ENCODE measurements at places on chromosomes 2 and 18.

DNA sequence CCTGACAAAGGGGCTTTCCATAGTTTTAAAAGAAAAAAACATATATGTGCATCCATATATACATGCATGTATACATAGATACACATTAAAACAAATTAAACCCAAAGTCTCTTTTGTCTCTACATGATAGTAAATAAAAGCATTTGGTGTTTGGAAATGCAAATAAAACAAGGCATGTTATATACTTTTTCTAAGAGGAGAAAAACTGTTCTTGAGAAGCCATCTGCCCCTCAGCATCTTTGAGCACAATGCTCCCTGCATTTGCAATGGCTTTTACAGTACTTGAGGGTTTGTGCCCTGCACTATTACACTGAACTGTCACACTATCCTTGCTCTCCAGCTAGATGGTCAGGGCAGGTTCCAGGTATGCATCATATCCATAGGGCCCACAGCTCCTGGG is 210.2 kb downstream of the L3MBTL4 start:
- DNase-seq, result no peak

- no peak for DNase-seq
These were observed 85.1 kb upstream of the HAAO start for GRCh38 chr2:42877511-42877910.

DNA sequence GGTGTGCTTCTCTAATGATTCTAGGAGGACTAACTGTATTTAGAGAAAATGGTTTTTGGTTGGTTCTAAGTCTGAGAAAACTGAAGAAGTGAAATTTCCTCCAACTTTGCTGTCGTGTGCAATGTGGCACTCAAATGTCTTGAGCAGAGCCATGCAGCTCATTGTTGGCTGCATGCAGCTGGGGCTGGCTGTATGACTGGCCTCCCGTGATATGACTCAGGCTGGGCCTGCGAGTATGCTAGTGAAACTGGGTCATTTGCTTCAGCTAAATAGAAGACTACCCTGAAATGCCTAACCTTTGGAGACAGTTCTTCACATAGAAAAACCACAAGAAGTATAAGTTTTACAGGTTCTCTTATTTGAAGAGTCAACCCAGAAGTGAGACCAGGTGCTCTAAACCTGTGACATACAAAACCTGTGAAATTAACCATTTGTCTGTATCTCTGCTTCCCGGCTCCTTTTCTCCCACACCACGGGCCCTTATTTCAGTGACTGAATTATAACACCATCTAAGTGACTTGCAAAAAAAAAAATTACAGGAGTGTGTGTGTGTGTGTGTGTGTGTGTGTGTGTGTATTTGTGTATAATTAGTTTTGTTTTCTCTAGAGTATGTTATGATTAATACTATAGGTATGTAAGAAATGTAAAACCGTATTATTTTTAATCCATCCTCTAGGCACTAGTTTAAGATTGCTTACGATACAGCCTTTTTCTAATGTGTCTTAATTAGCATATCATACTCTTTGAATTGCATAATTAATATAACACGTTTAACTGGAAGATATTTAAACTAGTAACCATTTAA is 15.9 kb downstream of the POLI start:
- no peak for DNase-seq

- DNase-seq, result no peak
These were observed 197.9 kb upstream of the TWIST2 start for GRCh38 chr2:238649936-238650518.

- no peak for DNase-seq
These were observed 160.9 kb downstream of the MYO5B start for GRCh38 chr18:50034029-50034428.

GRCh38 chr2:239214725-239215124 is 186.1 kb downstream of the HDAC4 start:
- DNase-seq, result no peak

- no peak for DNase-seq
These were observed 4.4 kb downstream of the ACTR2 start for GRCh38 chr2:65231892-65232477.

DNA sequence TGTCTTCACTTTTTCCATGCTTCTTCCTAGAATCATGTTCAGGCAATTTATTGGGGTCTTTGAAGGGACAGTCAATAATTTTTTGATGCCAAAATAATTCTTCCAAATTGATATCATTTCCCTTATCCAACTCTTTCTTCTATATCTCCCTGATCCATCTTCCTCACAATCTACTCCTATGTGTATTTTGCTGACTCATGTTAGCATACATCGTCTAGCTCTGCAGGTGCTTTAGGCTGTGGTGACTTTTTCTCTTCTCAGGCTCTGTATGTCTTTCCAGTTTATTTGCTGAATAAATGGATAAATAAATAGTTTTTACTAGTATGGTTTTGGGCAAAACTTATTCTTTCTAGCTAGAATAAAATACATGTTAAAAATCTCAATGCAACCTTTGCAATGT is 1650.9 kb upstream of the TMEFF2 start:
- DNase-seq, result no peak

DNA sequence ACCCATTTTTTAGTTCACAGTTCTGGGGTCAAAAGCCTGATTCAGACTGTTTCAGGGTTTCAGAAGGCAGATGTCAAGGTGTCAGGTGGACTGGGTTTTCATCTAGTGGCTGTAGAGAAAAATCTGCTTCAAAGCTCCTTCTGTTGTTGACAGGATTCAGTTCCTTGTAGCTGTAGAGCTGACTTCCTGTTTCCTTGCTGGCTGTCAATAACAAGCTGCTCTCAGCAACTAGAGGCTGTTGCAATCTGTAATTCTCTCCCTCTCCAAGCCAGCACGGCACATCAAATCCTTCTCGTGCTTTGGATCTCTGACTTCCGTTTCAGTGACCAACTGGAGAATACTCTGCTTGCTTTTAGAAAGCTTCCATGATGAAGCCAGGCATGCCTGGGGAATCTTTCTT is 179.4 kb downstream of the DOK6 start:
- peak; percentile 6 for DNase-seq

DNA sequence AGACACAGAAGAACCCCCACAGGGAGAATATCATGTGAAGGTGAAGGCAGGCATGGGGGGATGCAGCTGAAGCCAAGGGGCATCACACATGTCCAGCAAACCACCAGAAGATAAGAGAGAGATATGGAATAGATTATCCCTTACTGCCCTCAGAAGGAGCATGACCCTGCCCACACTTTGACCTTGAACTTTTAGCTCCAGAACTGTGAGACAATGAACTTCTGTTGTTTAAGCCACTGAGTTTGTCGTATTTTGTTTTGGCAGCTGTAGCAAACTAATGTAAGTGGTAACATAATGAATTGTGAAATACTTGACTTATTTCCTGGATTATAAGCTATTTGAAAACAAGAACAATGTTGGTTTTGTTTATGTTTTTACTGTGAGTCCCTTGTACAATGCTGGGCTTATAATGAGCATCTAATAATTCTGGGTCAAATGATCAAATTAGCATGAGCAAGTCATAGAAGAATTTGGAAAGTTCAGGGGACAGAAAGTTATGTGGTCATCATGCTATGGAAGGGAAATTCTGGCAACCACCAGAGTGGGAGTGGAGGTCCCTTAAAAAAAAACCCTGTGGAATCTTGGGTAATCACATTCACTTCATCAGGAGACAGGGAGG is 541.0 kb upstream of the KLHL29 start:
- no peak for DNase-seq

- no peak for DNase-seq
These were observed 44.4 kb upstream of the NRP2 start for GRCh38 chr2:205637779-205638503.

DNA sequence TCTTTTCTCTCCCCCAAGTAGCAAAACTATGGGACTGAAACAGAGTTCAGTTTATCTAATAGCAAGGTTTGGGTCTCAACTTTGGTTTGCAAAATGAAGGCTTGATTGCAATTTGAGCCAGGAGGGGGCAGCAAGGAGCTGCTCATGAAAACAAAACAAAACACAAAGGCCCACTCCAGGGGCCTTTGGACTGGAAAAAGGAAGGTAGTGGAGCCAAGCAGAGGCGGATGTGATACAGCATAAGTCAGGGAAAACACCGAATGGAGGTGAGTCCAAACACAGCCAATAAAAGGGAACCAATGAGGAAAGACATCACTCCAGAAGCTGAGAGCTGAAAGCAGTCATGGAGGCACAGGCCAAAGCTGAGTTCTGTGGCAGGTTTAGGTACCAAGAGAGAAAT is 799.7 kb upstream of the ACVR2A start:
- DNase-seq, result peak; percentile 46

- peak; percentile 70 for DNase-seq
These were observed 68.5 kb downstream of the COPS8 start for GRCh38 chr2:237154082-237154638.

GRCh38 chr18:73887801-73888200 is 259.8 kb downstream of the FBXO15 start:
- DNase-seq, result no peak

- DNase-seq, result no peak
These were observed 248.6 kb downstream of the BCL2 start for GRCh38 chr18:63070767-63071502.

- DNase-seq, result no peak
These were observed 9.8 kb downstream of the MYOM1 start for GRCh38 chr18:3209859-3210569.

DNA sequence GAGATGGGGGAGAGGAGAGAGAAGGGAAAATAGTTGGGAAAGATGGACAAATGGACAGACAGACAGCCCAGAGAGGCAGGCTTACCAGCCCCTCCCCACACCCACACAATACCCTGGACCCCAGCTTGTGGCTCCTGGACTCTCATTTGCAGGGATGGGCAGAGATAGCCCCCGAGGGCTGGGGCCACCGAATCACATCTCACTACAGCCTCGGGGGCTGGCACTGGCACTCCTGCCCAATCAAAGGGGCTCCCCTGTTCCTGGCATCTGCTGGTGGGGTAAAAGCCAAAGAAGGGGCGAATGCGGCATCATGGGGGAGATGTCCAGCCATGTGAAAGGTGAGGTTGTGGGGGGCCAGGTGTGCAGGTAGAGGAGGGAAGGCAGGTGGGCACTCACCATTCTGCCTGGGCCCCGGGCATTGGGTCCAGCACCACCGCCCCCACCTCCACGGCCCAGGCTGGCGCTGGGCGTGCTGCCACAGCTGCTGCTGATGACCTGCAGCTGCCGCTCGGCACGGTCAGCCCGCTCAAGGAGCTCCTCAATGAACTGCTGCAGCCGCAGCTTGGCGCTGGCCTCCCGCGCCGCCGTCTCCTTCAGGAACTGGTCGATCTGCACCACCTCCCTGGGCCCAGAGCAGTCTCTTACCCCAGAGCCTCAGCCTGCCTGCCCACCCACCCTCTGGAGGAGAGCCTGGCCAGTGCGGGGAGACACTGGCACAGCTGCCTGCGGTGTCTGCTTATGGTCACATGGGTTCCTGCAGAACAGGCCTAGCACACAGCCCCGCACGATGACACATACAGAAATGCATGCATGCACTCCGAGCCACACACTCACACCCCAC is 18.0 kb downstream of the FBXO41 start:
- no peak for DNase-seq

GRCh38 chr2:226011716-226012450 is 612.4 kb downstream of the NYAP2 start:
- DNase-seq, result no peak

DNA sequence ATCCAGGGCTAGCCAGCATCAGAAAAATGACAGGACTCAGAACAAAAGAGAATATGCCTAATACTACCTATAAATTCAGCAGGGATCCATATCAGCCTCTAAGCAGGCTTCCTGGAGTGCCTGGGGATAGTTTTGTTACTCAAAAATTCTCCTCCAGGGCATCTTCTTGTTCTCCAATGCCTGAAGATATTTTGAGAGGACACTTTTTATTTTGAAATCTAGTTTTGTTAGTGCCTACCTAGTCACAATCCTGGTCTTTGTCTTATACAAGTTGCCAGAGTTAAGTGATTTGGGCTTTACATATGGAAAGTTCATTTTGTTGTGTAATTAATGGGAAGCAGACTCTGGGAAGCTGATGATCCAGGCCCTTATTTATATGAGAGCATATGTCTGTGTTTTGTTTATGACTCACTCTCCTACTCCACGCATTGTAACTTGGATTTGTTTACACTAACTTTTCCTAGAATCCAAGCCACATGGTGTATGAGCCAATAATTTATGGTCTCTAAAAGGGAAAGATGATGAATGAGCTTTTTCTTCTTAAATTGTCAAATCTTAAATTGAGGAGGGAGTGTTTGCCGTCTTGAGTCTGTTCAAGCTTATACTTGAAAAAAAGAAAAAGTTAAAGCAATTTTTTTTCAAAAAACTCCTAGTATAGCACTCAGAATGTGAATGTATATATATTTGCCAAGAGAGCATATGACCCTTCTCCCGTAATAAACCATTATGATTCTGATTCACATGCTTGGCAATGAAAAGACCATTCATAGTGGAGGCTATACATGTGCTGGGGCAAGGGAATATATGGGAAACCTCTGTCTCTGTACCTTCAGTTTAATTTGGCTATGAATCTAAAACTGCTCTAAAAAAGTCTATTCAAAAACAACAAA is 370.3 kb downstream of the SETBP1 start:
- no peak for DNase-seq

DNA sequence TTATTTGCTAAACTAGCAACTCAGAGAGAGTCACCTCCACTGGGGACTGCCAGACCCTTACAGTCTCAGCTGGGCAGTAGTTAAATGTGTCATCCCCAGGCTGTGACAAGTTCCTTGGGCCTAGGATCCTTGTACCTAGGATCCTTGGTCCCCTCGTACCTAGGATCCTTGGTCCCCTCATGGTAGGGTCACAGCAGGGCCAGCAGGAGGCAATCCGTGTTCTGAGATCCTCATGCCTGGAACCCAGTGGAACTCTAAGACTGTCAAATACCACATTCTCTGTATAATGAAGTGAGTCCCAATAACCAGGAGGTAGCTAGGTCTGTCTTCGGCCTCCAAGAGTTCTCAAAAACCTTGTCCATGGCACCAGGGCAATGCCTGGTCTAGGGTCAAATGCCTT is 60.8 kb downstream of the LYPD6B start:
- no peak for DNase-seq

DNA sequence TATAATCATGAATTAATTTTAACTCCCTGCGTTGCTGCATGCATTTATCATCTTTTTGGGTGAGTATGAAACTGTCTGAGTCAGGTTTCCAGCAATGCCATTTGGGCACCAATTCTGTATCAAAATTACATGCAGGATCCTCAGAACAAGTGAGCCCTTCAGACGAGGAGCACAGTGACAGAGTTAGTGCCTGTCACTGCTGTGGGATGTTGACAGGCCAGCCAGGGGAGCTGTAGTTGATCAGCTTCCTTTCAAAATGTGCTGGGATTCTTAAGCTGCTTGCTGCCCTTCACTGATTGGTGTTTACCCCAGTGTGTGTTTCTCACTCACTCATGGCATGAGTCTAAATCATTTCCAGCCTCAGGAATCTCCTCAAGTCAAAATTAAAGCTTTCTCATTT is 109.2 kb downstream of the TPGS2 start:
- no peak for DNase-seq

GRCh38 chr2:233164967-233165366 is 86.5 kb upstream of the ATG16L1 start:
- DNase-seq, result no peak
